Hepatic stellate cell (primary cell): ENCODE measurements at places on chromosomes 5 and 9.
A peak's percentile ranks its signal among the peaks of the same experiment; 100 is the strongest.

- DNase-seq: peak; percentile 52
These were observed 135.1 kb downstream of the PAPPA start for GRCh38 chr9:116288658-116289057.

- DNase-seq: no peak
These were observed 20.4 kb downstream of the AUH start for GRCh38 chr9:91341258-91341746.

DNA sequence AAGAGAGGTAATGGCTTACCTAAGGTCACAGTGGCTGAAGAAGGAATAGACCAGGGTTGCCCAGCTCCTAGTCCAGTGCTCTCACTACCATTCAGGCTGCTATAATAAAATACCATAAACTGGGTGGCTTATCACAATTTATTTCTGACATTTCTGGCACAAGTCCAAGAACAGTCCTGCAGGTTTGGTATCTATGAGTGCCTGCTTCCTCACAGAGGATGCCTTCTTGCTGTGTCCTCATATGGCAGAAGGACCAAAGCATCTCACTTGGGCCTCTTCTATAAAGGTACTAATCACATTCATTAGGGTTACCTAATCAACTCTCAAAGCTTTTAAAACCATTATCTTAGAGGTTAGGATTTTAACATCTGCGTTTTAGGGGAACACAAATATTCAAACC lies 17.2 kb downstream of the STARD4 start:
- no peak for DNase-seq

GRCh38 chr9:93684806-93685543 lies 108.6 kb downstream of the PHF2 start:
- DNase-seq: no peak

DNA sequence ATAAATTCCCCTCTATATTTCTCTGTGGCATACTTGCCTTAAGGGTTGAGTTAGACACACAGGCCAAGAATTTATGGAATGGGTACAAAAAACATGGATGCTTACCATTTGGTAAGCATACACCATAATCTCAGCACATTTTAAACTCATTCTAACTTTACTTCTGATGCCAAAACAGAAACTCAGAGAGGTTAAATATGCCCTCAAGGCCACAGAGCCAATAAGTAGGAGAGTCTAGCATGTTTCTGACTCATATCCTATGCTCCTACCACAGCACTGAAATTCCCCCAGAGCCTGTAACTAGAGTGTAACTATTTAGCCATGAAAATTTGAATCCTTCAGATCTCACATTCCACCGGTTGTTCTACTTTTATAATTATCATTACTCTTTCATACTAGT lies 559.7 kb downstream of the ACTL7B start:
- no peak for DNase-seq

DNA sequence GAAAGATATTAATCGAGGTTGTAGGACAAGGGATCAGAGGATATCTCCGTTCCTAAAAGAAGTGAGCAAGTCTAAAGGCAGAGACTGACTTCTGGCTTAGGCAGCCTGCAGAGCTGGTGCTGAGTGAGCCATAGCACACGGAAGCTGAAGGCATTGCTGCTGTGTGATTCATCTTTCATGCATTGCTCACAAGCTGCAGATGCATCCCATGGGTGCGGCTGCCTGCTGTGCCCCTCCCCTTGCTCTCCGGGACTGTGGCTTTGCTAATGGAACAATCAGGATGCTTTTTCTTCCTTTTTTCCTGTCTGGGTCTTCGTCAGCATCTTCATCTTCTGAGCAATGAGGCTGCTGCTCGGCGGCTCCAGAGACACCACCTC lies 341.4 kb downstream of the DIRAS2 start:
- peak; percentile 21 for DNase-seq
